ENCODE measurements at places on chromosomes 11 and 22.

GRCh38 chr11:44483919-44484610, 81.4 kb upstream of the CD82 start:
- no peak for DNase-seq

DNA sequence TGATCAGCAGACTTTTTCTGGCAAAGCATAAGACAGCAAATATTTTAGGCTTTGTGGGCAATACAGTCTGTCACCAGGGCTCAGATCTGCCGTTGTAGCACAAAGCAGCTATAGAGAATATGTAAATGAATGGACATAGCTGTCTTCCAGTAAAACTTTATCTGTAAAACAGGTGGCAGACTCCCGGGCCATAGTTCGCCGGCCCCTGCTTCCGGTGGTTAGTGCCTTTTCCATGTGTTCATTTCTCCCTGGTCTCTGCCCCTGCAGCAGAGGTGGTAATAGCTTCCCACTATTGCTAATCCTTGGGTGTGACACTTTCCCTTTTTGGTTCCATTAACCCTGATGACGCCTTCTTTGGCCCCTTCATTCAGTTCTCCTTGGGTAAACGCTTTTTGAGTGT, 93.7 kb upstream of the LDLRAD3 start:
- no peak for DNase-seq

DNA sequence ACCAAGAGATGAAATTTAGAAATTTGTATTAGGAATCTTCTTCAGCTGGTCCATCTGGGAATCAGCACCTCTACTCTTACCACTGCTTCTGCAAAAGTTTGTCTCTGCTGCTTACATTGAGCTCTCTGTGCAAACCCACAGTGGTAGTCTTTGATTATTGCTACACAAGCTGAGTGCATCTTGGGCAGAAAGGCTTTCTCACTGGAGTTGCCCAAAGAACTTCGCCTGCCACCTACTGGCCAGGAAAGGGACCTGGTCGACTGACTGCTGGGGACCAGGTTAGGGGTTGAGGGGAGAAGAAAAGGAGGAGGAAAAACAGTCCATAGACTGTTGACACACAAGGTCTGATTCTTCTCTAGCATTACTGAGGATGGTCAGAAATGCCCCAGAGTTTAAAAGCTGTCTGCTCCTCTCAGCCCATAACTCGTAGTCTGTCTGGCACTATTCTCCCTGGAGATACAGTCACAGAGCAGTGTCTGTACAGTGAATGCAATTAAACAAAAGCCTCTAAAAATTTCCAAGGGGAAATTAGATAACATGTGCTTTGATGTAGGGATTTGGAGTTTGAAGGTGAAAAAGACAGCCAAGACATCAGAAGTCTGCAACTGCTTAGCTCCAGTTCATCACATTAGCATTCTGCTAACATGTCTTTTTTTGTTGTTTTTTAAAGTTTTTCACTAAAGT, 215.0 kb upstream of the CTSC start:
- no peak for DNase-seq

- DNase-seq, result no peak
Observed at GRCh38 chr11:111344032-111344431, 35.0 kb downstream of the POU2AF1 start.

DNA sequence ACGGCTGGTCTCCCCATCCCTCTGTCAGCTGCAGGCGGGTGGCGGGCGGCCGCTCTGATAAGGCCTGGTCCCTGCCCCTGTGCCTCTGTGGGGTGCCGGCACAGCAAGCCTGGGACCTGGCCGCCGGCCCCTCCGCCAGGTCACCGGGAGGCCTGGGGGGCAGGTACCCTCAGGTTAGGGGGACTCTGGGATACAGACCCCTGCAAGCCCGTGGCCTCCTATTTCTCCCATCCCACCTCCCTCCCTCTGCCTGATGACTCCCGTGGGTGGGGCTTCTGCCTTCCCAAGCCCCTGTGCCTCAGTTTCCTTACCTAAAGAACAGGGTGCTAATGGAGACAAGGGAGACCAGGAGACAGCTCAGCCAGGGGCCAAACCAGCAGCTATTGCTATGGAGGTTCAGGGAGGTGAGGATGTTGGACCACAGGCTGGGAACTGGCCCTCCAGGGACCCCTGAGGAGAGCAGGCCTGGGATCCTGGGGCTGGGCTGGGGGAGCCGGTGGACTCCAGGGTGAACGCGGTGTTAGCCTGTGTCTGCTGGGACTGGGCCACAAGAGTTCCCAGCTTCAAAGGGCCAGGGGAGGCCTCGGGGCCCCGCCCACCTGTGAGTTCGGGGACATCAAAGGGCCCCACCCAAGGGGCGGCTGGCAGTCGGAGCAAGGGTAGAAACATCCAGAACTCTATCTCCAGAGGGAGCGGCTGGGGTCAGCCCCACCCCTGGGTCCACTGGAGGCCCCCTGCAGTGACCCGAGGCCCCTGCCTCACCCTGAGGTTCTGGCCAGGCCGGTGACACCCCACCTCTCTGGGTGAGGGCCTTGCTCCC, 32.0 kb upstream of the TH start:
- DNase-seq, result no peak

DNA sequence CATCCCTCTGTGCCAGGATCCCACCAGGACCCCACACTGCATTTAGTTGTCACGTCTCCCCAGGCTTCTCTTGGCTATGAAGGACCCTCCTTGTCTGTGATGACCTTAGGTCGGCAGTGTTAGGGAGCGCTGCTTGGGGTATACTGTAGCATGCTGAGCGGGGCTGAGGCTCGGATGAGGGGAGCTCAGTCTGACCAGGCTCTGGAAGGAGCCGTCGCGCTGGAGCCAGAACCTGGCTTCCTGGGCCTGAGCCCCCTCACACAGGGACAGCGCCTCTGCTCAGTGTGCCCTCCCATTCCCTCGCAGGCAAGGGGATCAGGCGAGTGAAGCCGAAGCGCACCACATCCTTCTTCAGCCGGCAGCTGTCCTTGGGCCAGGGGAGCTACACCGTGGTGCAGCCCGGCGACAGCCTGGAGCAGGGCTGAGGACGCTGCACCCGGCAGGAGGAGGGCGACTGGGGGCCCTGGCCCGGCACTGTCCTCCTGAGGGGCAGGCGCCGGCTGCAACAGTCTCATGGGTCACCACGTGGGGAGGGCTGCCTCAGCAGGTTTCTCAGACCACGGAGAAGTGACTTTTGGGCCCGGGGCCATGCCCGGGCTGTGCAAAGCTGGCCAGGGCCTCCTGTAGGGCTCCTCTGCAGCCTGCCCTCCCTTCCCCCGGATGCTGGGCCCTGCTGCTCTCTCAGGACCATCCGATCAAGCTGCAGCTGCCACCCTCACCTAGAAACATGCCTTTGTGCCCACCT, 11.5 kb upstream of the NEAT1 start:
- DNase-seq, result no peak

GRCh38 chr11:96324912-96325311, 18.1 kb downstream of the MAML2 start:
- no peak for DNase-seq

GRCh38 chr11:61083601-61084147, 18.6 kb upstream of the CD5 start:
- no peak for DNase-seq

DNA sequence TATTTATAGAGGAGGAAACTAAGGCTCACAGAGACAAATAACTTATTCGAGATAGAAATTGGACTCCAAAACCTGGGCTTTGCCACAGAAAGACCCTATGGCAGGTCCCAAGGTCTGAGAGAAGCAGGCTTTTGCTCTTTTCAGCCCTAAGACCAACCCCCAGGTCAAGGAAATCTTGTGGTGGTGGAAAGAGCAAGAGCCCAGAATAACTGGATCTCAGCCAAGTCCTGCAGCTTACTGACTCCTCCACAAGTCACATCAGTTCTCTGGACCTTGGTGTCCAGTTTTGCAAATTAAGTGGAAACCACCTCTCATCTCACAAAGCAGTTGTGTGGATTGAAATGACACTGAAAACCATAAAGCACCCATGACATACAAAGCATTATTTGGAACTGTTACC, 122.2 kb downstream of the C11orf58 start:
- DNase-seq, result no peak

DNA sequence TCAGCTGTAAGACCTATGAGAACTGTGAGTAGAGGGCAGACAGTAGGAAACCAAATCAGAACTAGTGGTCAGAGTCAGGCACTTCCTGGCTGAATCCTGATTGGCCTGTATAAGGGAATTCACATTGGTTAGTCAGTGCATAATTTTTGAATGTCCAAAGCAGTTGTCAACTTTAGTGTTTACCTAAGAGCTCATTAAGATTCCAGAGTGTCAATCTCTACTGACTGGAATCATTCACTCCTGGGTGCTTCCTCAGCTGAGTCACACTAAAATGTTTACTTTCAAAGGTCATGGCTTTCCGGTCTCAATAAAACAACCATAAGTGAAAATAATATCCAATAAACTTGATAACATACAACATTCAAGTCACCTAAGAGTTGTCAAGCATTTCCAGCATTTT, 306.1 kb downstream of the C11orf87 start:
- DNase-seq, result no peak

DNA sequence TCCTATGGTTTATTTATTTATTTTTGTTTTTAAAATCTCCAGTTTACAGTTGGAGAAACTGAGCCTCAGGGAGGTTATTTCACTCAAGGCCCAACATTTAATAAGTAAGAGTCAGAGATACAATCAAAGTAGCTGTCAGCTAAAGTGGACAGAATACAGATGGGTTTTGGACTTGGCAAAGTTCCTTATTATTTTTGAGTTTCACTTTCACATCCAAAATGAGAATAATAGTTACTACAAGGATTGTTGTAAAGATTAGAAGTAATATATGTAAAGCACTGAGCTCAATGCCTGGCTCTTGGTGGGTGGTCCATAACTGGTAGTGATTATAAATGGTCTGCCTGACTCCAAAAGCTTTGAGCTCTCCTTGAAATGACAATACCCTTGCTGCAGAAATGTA, 87.5 kb upstream of the SESN3 start:
- DNase-seq, result no peak

DNA sequence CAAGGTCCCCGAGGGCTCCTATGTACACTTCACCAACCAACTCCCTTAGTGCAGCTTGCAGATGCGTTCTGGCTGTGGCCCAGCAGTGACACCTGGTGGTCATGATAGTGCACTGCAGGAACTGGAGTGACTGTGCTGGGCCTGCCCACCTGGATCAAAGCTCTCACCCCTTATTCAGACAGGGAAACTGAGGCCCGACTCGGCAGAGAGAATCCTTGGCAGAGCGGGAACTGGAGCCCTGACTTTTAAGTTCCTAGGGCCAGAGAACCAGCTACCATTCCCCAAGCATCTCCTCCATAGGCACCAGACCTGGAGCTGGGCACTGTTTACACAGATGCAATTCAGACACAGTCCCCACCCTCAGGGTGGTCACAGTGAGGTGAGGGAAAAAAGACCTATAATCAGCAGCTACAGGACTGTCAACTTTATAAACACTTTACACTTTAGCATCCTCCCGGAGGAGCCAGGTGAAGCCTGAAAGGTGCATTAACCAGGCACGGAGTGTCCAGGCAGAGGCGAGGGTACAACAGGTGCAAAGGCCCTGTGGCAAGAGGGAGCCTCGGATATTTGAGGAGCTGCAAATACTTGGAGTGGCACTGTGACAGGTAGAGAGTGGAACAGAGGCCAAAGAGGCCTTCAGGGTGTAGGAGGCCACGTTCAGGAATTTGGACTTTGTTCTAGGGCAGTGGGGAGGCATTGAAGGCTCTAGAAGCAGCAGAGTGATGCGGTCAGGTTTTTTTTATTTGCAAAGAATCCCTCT, 22.0 kb downstream of the RHBDD3 start:
- DNase-seq, result peak; percentile 49

- no peak for DNase-seq
Observed at GRCh38 chr11:47413908-47414684, 5.7 kb downstream of the SLC39A13 start.

DNA sequence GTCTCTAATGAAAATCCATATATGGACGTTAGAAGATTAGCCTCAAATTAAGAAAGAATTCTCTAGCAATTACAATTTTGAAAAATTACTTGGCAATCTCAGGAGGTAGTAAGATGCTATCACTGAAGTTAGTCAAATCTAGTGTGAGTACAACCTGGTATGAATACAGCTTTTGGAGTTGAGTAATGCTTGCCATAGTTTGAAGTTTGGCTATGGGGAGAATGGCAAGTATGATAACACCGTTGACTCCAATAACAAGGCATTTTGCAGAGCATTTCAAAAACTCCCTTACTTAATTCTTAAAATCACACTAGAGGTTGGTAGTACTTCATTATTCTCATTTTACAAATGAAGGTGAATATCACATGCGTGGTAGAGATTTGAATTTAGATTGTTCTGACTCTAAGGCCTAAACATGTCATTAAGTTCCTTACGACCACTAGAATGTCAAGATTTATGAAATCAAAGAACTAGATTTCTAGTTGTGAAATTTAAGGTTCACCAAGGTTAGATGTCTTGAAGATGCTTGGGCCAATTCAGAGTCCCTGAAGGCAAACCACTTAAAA, 355.4 kb downstream of the ETS1 start:
- DNase-seq, result no peak

DNA sequence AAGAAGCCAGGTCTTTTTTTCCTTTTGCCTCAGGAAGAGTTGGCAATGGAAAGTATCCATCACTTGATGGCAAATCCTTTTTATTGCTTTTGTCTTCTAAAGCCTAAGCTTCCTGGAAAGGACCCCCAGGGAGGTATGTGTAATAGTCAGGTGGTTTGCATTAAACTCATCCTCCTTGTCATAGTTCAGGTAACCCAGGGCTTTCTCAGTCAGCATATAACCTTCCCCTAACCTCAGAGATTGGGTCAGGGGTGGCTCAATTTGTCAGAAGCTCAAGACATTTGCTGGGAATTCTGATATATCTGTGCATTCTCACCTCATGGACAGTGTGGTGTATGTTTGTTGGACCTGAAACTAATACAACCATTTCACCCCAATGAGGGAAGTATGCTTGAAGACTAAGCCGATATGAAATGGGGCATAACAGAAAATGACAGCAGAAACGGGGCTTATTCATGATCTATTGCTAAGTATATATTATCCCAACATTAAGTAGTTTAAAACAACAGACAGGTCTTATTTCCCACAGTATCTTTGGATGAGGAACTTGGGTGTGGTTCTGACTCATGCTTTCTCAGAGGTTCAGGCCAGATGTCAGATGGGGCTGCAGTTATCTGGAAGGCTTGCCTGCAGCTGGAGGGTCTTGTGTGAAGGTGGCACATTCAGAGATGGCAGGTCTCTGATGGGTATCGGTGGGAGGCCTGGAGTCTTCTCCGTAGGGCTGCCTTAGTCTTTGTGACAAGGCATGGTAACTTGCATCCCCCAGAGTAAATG, 135.8 kb upstream of the SPON1 start:
- DNase-seq, result no peak

Data from stimulated activated CD4-positive, alpha-beta T cell treated with anti-CD3 and anti-CD28 coated beads, Interleukin-15, amount 100 ng/mL, for 1 hour (primary cell).